Skeletal muscle cell (primary cell): ENCODE measurements at places on chromosomes 4 and X.

DNA sequence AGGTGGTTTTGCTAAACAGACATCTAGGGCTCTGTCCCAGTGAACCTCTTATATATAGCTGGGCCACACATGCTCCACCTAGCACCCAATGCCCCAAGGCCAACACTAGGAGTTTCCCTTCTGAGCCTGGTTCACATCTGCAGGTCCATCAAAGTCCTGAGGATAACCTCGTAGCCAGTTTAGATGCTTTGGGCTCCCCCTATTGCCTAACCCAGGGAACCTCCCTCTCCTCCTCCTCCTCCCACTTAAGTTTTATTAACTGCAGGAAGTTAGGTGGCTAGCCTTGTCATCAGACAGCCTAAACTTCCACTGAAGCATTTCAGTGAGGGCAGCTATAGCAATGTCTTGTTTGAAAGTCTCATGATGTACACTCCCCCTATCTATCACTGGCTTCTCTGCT, 88.0 kb downstream of the GUCY2F start:
- DNase-seq = no peak

DNA sequence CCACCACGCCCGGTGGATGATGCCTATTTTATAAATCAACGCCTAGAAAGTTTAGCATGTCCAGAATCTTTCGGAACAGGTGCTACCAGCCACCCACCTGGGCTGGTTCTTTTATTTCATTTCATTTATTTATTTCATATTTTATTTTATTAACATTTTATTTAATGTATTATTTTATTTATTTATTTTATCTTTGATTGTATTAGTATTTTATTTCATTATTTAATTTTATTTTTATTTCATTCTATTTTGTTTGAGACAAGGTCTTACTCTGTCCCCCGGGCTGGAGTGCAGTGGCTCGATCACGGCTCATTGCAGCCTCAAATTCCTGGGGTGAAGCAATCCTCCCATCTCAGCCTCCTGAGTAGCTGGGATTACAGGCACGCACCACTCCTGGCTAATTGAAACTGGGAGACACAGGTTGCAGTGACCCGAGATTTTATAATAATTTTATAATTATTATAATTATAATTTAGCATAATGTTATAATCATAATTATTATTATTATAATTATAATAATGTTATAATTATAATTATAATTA, 187.2 kb downstream of the SHOX start:
- no peak for DNase-seq

- no peak for DNase-seq
Measured at GRCh38 chrX:12709047-12709446, 82.2 kb upstream of the PRPS2 start.

DNA sequence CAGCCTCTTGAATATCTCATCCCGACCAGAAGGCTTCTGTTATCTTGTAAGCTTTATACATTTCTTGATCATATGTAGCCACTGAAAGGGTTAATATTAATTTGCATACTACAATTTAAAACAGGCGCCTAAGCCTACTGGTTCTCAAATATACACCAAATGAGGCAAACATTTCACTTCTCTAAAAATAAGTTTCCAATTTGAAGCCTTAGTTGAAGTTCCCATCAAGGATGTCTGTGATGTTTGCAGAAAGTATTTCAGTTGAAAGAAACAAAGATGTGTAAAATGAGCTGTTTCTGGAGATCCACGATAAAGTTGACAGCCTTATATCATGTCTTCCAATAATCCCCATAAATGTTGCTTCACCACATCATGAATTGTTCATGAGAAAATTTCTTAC, 70.6 kb downstream of the KIT start:
- no peak for DNase-seq

DNA sequence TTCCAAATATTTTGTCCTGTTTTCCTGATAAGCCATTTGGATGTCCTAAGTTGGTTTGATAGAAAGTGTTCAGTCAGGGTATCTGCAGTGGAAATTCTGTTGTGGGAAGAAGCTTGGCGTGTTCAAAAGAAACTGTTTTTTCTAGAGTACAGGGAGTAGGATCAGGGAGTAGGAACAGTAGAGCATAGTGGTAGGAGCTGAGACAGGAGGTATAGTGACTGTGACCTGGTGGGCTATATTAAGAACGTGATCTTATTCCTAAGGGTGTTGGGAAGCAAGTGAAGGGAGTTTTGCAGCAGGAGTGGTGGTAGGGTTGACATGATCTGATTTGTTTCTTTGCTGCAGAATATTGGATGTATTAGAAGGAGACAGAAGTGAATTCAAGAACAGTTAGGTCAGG, 348.2 kb downstream of the BMPR1B start:
- no peak for DNase-seq

- DNase-seq = peak; percentile 28
Measured at GRCh38 chr4:142959173-142959572, 113.1 kb upstream of the INPP4B start.

- no peak for DNase-seq
Measured at GRCh38 chr4:53703267-53703655, 112.0 kb upstream of the LNX1 start.

DNA sequence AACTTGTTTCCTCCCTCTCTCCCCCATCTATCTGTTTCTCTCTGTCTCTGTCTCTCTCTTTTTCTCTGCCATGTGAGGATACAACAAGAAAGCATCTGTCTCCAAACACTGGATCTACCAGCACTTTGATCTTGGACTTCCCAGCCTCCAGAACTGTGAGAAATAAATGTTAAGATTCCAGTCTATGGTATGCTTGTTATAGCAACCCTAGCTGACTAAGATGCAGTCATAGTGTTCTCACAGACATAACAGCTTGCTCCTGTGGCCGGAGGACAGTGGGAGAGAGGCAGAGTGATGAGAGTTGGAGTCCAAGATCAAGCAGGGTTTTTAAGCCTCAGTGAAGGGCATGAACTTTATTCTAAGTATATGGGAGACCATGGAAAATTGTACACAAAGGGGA, 8.8 kb upstream of the NKX3-2 start:
- DNase-seq = no peak

DNA sequence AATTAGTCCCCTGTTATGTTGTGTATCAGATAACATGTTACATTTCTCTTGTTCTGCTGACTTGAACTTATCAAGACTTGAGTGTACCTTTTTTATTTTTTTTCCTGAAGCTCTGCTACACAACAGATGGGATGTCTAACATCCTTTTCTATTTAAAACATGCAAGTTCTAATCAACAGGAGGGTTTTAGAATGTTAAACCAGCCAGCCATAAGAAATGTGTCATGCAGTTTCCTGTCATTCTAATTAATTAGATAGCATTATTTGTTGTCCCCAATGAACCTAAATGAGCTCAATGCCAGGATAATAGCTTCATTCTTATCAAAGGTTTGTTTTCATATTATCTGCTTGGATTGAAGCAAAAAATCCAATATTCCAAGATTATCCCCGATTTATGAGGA, 958.2 kb downstream of the PCDH7 start:
- no peak for DNase-seq

DNA sequence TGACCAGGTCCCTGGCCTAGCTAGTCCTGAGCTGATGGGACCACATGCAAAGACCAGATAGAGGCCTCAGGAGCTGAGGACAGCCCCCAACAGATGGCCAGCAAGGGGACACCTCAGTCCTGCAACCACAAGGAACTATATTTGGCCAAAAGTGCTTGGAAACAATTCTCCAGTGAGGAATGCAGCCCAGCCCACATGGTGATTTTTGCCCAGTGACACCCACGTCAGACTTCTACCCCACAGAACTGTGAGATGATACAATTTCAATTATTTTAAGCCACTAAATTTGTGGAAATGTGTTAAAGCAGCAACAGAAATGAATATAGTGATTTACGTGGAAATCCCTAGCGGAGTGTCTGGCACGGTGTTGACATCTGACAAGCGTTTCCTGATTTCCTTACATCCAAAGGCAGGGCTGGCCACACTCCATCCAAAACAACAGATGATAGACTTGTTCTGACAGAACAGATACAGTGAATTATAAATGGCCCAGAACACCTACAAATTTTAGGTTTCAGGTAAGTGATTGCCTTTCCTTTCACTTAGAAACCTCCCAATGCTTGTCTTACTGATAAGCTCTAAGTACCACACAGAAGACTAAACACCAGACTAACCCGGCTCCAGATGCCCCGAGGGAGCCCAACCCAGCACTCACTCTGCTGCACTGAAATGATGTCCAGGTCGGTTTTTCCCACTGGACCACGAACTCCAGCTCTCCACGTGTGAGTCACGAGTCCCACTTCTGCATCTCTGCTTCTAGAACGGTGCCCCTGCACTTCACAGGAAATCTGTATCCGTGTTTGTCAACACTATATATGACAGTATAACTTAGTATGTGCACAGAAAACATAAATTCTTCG, 5.8 kb downstream of the AFAP1 start:
- no peak for DNase-seq

DNA sequence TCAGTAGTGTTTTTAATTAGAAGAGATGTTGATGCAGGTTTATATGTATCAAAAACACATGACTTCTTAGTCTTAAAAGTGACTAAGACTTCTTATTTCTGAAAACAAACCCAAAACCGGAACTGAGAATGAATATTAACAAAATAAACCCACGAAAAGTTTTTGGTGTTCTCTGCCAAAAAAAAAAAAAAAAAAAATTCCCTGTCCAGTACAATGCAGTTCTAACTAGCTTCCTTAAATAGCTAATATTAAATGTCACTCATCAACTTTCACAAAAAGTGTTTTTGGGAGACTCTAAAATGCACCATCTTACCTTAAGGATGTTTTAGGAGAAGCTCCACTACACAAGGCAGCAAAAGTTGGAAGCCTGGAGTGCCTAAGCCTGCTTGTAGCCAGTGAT, 2.0 kb downstream of the ANKRD37 start:
- no peak for DNase-seq

DNA sequence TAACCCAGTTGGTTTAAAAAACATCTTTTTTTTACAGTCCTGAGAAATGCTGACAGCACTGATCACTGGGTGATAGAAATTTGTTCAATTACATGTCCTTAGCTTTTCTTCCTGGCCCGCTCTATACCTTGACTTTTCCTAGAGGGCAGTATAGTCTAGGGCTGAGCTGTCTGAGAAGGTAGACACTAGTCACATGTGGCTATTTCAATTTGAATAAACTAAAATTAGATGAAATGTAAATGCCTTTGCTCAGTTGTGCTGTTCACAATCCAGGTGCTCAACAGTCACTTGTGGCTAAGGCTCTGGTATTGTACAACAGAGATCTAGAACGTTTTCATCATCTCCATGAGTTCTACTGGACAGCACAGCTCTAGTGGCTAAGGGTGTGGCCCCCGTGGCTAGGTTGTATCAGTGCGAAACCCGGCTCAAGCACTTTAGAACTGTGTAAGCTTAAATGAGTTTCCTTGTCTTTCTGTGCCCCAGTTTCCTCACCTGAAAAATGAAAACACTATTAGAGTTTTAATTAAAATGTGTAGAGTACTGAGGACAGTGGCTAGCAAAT, 111.6 kb upstream of the WDR17 start:
- no peak for DNase-seq

DNA sequence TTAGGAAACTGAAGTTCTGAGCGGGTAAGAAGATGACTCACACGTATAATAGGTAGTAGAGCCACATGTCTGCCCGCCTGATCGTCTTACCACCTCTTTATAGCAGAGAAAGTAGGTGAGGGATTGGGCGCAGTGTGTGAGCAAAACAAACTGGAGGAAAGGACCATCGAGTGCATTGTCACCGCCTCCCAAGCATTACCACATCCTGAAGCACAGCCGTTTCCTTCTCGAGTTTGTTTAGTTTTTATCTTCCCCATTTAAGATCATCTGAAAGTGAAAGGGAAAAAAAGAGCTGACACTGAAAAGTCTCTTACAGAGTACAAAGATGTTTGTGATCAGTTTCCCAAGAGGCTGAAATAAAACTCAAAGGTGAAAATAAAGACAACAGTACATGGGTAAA, 14.8 kb downstream of the PDK3 start:
- DNase-seq = no peak

- DNase-seq = no peak
Measured at GRCh38 chr4:147707892-147708672, 23.8 kb upstream of the ARHGAP10 start.

GRCh38 chrX:111372086-111372485, 39.9 kb downstream of the DCX start:
- no peak for DNase-seq
